ENCODE measurements at places on chromosomes 2 and 18.

DNA sequence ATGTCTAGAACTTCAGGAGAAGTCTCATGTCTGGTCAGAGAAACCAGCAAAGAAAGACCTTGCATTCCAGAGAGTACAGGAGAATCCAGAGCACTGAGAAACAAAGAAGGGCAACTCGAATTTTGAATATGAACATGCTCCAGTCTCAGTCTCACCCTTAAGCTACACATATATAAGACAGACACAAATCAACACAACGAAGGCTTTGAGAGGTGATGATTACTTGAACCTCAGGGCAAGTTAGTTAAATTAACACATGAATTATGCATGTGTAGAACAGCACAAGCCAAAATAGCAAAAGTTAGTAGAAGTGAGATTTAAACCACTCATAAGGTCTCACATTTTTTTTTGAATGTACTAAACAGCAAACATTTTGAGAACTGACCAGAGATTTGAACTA, 29.0 kb upstream of the DOK6 start:
- no peak for DNase-seq

- DNase-seq, result no peak
Observed at GRCh38 chr2:25032094-25032493, 9.8 kb upstream of the EFR3B start.

DNA sequence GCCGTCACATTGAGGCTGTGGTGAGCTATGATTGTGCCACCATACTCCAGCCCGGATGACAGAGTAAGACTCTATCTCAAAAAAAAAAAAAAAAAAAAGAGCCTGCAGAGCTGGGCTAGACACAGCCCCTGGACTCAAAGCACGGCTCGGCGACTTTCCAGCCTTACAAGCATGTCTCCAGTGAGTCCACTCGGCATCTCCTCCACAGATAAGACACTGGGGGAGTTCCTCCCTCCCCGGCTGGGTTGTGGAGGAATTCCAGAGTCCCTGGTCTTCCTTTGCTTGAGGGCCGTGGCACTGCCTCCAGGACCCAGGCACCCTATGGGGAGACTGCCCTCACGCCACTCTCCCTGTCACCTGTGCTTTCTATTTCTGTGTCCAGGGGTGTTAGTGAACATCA, 30.9 kb upstream of the RPL31 start:
- DNase-seq, result no peak

DNA sequence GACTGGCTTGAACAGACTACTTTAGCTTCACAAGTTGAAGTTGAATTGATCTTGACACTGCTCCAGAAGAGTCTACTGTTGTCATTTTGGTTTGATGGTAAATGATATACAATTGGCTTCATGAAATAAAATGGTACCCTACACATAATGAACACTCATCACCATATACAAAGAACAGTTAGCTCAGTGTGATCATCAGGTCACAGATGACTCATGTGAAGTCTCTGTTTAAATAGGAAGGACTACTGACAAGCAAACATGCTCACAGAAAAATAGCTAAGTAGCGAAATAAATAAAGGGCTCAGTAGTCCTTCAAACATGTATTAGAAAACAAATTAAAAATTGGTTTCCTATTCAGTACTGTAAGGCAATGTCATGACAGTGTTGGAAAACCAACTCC, 96.2 kb downstream of the MEIS1 start:
- no peak for DNase-seq

DNA sequence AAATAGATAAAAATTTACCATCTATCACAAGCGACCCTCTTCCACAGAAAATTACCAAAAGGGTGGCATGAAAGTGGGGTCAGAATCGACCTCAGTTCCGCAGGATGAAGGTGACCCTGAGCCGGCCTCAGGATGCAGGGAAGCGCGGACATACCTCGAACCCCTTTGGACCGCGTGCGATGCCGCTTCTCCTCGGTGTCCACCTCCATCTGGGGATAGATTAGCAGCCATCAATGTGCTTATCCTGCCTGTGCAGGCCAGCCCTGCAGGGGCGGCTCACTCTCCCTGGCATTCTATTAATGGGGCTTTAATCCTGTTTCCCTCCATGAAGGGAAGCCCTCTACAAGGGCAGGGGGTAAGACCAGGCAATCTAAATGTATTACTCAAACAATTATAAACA, 235.3 kb upstream of the PXDN start:
- no peak for DNase-seq

DNA sequence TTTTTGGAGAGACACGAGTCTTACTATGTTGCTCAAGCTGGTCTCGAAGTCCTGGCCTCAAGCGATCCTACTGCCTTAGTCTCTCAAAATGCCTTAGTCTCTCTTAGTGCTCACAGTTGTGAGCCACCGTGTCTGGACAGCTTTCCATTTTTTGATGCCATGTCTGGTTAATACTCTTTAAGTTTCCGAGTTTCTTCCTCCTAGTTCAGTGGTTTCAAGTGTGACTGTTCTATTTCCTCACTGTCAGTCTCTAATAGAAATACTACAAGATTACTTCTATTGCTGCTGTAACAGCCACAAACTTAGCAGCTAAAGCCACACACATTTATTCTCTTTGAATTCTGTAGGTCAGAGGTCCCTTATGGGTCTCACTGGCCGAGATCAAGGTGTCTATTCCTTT, 125.1 kb upstream of the MGAT5 start:
- DNase-seq, result no peak

DNA sequence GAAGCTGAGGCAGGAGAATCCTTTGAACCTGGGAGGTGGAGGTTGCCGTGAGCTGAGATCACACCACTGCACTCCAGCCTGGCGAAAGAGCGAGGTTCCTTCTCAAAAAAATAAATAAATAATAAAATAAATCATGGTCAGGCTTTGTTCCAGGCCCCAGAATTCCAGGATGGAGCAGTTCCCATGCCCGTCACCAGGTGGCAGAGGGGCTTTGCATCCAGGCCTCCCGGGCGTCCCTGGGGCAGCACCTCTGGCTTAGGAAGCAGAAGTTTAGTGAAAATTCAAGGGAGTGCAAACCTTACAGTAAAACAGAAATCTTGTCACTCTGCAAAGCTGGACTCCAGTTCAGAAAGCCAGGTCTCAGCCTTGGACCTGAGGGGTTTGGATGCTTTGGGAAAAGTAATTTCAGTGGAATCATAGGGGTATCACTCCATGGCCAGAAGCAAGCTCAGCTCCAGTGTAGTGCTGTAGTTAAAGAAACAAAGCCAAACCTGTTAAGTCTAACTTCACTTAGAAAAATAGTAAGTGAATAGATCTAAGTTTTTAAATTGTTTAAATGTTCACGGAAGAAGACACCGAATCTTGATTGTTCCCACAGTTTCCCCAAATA, 512.7 kb downstream of the CMPK2 start:
- no peak for DNase-seq

DNA sequence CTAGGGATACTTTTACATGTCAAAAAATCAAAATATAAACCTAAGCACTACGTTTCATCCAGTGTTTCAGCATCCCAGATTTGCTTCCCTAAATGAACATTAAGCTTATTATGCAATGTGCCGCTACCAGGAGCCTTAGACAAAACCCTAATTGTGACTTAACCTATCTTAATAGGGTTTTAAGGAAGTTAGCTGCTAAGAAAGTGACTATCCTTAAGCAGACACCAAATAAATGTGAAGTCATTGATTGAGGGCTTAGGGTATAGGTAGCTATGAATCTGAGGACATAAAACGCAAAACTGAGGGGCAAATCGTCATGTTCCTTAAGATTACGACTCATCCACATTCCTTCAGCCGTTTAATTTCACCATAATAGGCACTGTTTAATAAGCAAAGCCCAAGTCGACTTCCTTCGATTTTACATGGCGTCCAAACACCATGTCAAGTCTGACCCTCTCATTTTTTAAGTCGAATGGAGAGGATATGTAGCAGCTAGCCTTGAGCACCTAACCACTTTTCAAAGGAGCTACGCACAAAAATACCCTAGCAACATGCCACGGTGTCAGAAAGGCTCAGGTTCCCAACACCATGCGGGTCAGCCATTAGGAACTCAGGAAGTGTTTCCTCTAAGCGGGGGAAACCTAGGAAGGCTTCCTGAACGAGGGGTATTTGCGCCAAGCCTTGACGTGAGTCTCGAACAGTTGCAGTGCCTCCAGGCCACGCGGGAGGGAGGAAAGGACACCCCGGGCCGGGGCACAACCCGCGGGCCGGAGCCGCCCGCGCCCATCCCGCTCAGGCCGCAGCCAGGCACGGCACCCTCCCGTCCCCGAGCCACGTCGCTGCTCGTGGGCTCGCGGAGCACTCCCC, 1.0 kb downstream of the HDLBP start:
- no peak for DNase-seq

DNA sequence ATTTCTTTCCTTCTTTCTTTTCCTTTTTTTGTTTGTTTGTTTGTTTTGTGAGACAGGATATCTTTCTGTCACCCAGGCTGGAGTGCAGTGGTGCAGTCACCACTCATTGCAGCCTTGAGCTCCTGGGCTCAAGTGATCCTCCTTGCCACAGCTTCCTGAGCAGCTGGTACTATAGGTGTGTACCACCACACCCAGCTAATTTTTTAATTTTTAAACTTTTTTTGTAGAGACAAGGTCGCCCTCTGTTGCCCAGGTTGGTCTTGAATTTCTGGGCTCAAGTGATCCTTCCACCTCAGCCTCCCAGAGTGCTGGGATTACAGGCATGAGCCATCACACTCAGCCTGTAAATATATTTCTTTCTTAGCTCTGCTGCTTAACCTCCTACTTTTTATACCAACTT, 83.4 kb upstream of the CYP20A1 start:
- DNase-seq, result no peak

- no peak for DNase-seq
Observed at GRCh38 chr2:72962911-72963310, 45.6 kb downstream of the EMX1 start.

DNA sequence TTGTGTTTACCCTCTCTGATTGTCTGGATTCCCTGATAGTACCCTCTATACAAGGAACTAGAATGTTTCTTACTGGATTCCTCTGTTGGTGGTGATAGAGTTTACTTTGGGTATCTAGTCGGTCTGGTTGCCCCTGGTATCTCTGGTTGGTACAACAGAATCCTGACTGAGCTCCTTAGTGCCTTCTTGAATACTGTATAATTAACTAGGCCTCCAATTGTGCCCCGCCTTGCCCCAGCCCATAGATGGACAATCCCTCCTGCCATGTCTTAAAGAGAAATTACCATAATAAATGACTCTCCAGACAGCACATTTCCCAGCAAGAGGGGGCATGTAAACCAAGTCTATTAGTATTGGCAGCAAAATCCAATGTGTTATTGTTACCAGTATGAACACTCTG, 2.3 kb downstream of the SCN1A start:
- DNase-seq, result no peak

DNA sequence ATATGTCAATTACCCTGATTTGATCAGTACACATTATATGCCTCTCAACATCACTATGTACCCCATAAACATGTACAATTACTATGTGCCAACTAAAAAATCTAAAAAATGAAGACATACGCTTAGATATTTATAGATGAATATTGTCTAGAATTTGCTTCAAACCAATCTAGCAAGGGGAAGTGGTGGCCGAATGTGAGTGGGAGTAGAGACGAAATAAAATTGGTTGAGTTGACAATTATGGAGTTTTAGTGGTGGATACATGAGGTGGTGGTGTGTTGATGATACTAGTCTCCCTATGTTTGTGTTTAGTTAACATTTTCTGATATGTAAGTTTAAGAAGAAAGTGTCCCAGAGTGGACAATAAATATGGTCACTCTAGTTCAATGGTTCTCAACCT, 49.0 kb downstream of the SDC1 start:
- no peak for DNase-seq

DNA sequence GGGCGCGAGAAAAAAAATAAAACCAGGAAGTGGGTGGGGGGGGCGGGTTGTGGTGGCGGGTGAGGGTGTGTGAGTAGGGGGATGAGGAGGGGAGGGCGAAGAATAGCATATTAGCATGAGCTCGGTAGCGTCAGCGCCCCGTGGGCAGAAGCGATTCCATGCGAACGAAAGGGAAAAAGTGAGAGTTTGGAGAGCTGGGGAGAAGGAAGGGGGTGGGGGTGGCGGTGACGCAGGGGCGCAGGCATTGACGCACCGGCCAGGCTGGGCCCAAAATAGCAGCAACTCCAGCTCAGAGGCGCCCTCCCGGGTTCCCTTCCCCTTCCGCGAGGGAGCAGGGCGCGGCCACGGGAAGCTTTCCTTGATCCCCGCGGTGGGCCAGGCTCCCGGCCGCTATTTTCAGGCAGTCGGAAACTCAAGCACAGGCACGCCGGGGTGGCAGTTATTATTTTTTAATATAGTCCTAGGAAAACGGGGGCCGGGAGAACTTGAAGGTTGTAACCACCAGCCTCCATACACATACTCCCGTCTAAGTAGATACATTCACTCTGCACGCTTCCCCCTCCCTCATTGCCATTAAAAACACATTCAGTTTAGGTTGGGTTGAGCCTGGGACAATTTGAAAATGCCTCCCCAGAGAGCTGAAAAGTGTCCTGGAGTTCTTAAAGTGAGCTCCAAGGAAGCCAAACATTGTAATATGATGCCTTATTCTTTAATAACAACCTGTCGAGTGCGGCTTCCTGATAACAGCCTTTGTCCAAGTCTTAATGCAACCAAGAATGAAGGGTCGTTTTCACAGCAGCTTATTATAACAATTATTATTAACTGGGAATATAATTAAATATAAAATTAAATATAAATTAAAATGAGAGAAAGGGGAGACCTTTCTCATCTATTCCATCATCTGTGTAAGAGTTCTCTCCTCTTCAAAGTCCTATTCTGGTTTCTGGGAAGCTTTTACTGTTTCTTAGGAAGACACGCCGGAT, 2.3 kb upstream of the NR4A2 start:
- peak; percentile 97 for DNase-seq

DNA sequence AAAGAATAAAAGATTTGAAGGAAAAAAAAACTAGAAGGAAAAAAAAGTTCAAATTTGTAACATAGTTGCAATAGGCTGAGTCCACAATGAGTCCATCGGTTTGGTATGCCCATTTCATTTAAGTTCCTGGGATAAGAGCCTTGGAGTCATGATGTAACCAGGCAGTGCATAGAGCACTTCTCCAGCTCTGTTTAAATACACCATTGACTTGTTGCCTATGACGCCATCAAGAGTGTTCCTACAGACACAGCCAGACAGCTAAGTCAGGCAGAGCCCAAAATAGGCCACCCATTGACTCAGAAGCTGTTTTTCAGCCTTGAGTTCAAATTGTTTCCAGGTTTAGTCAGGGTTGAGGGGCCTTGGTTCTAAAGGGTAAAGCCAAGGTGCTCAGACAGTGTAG, 44.9 kb downstream of the SOCS6 start:
- DNase-seq, result no peak

DNA sequence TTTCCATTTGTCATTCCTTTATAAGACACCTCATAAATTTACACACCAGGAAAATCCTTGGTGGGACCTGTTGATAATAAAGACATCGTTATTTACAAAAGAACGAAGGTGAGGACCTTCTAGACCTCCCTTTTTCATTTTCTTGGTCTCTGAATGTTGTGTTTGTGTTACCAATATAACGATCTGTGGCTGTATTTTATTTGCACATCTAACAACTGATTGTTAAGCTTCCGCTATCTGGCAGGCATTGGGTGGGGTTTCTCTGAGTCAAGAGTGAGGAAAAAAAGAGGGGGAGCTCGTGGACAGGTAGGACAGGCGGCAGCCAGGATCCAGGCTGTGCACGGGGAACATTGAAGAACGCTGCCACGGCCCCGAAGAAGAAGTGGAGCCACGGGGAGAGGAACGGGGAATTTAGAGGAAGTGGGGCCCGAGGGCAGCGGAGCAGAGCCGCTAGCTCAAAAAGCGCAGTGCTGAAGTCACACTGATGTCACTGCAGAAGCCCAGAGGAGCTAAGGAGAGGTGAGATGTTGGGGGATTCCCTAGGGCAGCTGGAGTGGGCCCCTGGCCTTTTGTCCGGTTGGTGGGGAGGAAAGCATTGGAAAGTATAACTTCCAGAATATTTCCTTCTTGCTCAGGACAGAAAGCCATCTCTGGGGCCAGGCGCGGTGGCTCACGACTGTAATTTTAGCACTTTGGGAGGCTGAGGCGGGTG, 20.9 kb upstream of the DNMT3A start:
- peak; percentile 76 for DNase-seq

GRCh38 chr2:107062173-107062572, 176.2 kb upstream of the ST6GAL2 start:
- no peak for DNase-seq

Data from sciatic nerve (tissue), 2 donors.